Aorta (tissue), 5 donors: ENCODE measurements at places on chromosomes 3 and 15.

GRCh38 chr15:91609966-91610365 lies 243.5 kb upstream of the SLCO3A1 start:
- no peaks in the 10 kb centered on the region for H3K27me3 ChIP-seq
- no peaks in the 10 kb centered on the region for H3K36me3 ChIP-seq
- no peak overlapping the region for H3K27ac ChIP-seq
- H3K4me3 ChIP-seq, result no peak overlapping the region
- no peak for DNase-seq

DNA sequence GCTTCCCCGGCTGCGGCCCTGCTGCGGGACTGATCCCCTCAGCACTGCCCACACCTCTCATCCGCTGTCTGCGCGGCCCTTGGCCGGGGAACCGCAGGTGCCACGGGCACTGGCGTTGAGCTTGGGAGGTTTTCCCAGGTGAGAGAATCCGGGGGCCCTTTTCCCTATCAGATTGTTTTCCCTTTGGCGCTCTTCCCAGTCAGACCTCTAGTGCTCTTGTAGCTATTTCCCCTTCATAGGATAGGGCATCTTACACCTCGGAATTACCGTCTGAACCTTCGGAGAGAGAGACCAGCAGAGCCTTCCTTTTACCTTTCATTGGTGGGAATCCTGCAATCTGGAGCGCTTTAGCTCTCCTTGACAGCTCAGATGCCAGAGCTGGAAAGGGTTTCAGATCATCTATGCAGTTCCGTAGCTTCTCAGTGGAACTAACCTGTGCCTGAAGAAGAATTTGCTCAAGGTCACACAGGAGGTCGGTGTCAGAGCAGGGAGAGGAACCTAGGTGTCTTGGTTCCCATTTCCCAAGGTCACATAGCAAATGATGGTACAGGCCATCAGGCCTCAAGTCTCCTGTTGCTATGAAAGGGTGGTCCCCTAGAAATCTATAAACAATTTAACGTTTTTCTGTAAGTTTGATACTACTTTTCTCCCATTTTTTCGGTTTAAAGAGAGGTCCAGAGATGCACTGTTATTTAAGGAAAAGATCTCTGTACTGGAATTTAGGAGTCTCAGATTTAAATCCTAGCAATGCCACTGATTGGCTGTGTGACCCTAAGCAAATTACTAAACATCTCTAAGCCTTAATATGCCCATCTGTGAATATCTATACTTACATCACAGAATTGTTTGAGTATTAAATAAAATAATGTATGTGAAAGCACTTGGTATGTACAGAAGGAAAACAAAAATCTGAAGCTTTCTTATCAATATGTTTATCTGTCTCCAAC lies 916 bp downstream of the IDH3A start:
- peak overlapping the region; percentile 66 for H3K27ac ChIP-seq
- H3K27me3 ChIP-seq, result no peaks in the 10 kb centered on the region
- DNase-seq, result no peak
- H3K36me3 ChIP-seq, result no peaks in the 10 kb centered on the region
- peak overlapping the region; percentile 69 for H3K4me3 ChIP-seq

GRCh38 chr15:39999538-40000200 lies 39.3 kb downstream of the SRP14 start:
- no peak for DNase-seq
- no peak overlapping the region for H3K27ac ChIP-seq
- H3K4me3 ChIP-seq, result no peak overlapping the region
- no peaks in the 10 kb centered on the region for H3K4me1 ChIP-seq

- peaks cover 1% of the 10 kb centered on the region for H3K4me1 ChIP-seq
- no peak overlapping the region for H3K4me3 ChIP-seq
- H3K27ac ChIP-seq, result peak overlapping the region; percentile 51
- no peaks in the 10 kb centered on the region for H3K27me3 ChIP-seq
- H3K36me3 ChIP-seq, result no peaks in the 10 kb centered on the region
- no peak for DNase-seq
These were observed 56.9 kb upstream of the PDZRN3 start for GRCh38 chr3:73681610-73682009.

GRCh38 chr3:1227111-1227510 lies 134.3 kb downstream of the CNTN6 start:
- no peaks in the 10 kb centered on the region for H3K4me1 ChIP-seq
- DNase-seq, result no peak

- H3K4me3 ChIP-seq, result no peak overlapping the region
- H3K27ac ChIP-seq, result no peak overlapping the region
- no peaks in the 10 kb centered on the region for H3K4me1 ChIP-seq
- H3K27me3 ChIP-seq, result no peaks in the 10 kb centered on the region
- DNase-seq, result no peak
- no peaks in the 10 kb centered on the region for H3K36me3 ChIP-seq
These were observed 311.7 kb upstream of the ICE2 start for GRCh38 chr15:60790641-60791040.

DNA sequence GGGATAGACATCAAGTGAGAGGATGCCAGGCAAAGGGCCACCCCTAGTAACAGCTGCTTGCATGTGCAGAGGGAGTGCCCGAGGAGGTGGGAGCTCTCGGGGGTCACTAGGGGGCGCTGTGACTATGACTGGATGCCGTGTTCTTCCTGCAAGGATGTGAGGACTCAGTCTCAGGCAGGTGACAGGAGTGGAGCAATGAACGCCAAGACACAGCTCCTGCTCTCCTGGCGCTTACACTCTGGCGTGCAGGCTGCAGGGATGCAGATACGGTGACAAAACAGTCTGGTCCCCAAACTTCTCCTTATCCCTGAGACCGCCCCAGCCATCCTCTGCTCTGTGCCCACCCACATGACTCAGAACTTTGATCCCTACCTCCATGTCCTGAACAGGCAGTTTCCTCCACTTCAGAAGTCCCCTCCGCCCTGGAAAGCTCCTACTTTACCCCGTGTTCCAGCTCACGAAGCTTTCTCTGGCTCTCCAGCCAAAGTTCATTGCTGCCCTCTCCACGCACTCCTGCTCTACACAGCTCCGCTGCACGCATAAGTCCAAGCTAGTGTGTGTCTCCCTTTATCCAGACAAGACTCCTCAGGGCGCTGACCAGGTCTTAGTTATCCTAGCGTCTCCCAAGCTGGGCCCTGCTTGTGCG lies 14.7 kb downstream of the RHOV start:
- DNase-seq, result peak; percentile 78
- no peaks in the 10 kb centered on the region for H3K36me3 ChIP-seq
- no peaks in the 10 kb centered on the region for H3K4me1 ChIP-seq
- H3K27me3 ChIP-seq, result no peaks in the 10 kb centered on the region
- no peak overlapping the region for H3K4me3 ChIP-seq

DNA sequence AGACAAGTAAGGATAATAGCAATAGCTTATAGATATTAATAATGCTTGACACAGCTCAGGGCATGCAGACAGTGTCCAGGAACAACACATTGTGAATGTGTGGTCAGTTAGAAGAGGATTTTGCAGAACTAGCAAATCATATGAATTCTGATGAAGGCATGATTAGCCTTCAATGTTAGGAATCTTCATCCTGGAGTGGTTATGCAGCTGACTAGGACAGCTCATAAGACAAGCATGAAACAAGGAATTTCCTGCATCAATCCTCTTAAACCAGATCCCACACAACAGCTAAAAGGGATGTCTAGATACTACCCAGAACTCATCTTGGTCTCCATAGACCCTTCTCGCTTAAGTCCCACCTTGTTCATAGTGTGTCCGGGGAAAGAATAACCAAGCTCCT lies 499.0 kb upstream of the ATP11B start:
- H3K4me3 ChIP-seq, result no peak overlapping the region
- no peak overlapping the region for H3K27ac ChIP-seq
- no peak for DNase-seq
- H3K27me3 ChIP-seq, result no peaks in the 10 kb centered on the region

- H3K27ac ChIP-seq, result no peak overlapping the region
- no peaks in the 10 kb centered on the region for H3K27me3 ChIP-seq
- H3K4me1 ChIP-seq, result peaks cover 8% of the 10 kb centered on the region
These were observed 4.5 kb downstream of the EIF4A2 start for GRCh38 chr3:186787642-186788481.

GRCh38 chr15:96351761-96352603 lies 21.5 kb downstream of the NR2F2 start:
- H3K27ac ChIP-seq, result no peak overlapping the region
- no peaks in the 10 kb centered on the region for H3K27me3 ChIP-seq
- no peaks in the 10 kb centered on the region for H3K36me3 ChIP-seq
- H3K4me1 ChIP-seq, result no peaks in the 10 kb centered on the region

GRCh38 chr15:66821307-66821706 lies 119.3 kb downstream of the SMAD6 start:
- no peak overlapping the region for H3K4me3 ChIP-seq
- DNase-seq, result no peak
- H3K27ac ChIP-seq, result no peak overlapping the region
- H3K27me3 ChIP-seq, result no peaks in the 10 kb centered on the region
- no peaks in the 10 kb centered on the region for H3K36me3 ChIP-seq
- H3K4me1 ChIP-seq, result no peaks in the 10 kb centered on the region

DNA sequence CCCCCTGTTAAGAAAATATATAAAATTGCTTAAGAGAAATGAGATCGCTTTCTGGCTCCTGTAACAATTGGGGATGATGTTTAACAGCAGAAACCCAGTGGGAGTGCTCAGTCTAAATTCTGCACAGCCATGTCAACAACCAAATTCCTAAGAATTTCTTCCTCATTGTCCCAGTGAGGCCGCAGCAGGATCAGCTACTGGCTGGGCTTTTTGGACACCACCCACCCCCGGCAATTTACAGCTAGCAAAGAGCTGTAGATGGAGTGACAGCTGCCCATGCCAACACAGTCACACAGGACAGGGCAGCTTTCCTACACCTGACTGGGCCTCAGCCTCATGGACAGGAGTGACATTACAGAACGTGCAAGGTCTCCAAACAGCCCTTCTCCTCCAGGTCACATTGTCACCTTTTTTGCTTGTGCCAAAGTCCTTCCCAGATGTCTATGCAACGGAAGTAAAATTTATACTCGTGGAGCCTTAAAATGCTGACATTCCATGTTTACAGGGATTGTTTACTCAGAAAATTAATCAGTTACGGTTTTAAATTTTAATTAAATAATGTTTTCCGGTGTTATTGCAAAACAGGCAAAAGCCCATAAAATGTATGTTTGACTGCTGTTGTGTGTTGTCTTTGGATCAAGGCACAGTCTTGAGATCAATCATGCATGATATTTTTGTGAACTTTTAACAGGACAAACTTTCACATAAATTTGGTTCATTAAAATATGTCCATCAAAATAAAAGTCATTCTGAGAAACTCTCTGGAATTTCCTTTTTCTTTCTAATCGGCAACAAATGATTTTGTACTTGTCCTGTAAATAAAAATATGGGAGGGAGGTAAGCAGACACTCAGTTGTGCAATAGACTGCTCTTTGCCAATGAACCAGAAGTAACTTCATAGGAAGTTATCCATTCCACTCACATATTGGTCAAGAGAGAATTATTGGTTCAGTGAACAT lies 943.2 kb downstream of the MCTP2 start:
- H3K4me1 ChIP-seq, result peaks cover 2% of the 10 kb centered on the region
- no peak for DNase-seq
- H3K36me3 ChIP-seq, result no peaks in the 10 kb centered on the region
- H3K27me3 ChIP-seq, result no peaks in the 10 kb centered on the region
- H3K27ac ChIP-seq, result peak overlapping the region; percentile 4
